ENCODE measurements at places on chromosomes 1 and 21.

DNA sequence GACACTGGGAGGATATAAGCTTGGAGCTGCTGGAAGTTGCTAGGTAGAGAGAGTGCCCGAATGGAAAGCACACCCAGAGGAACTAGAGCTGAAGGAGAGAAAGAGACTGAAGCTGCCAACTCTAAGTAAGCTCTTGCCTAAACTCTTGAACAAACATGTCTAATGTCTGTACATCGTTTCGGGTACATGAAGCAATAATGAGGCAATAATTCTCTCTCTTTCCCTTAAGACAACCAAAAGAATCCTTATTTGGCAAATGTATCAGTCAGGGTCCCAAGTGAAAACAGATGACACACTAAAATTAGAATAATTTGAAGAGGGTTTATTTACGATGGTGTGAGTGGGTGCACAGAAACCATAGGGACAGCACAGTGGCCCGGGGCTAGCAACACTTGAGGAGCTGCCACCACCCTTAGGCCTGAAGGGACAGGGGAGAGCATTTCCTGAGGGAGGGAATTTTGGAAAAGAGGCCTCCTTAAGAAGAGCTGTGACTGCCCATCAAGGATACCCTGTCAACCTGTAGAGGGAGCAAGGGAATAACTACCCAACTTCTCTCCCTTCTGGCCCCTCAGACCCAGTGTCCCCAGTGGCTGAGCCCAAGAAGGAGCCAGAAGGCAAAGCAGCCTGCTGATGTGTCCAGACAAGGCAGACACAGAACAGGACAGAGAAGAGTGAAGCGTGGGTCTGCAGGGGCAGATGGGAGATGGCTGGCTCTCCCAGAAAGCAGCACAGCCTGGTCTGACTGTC, 36.1 kb upstream of the KHDRBS1 start:
- no peak for DNase-seq

DNA sequence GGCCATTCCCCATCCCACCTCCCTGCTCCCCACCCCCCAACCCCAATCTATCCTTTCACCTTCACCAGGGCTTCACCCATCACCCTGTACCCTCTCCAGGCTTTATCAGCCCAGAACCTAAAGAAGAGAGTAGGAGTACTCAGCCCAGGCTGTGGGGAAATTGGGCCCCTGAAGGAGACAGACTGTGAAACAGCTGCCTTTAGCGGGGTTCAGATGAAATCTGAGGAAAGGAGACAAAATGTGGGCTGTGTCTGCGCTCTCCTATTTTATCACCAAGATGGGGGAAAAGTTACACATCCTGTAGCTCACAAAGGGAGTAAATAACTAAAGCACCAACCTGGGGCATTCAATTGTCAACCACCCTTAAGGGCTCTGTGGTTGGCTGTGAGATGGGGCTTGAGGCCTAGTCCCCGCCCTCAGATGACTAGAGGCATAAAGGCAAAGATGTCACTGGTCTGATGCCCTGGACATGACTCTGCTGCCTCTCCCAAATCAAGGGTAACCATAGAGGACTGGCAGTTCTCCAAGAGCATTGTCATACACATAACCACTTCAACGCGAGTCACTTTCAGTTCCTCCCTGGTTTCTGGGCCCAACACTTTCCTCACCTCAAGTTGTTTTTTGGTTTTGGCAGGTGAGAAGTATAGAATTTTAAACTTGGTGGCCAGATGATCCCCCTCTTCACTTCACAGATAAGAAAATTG, 30.0 kb downstream of the SLC27A3 start:
- peak; percentile 84 for DNase-seq

GRCh38 chr1:210061992-210062391, 124.0 kb downstream of the SYT14 start:
- DNase-seq: no peak

GRCh38 chr21:34126269-34126668, 52.9 kb downstream of the MRPS6 start:
- no peak for DNase-seq

DNA sequence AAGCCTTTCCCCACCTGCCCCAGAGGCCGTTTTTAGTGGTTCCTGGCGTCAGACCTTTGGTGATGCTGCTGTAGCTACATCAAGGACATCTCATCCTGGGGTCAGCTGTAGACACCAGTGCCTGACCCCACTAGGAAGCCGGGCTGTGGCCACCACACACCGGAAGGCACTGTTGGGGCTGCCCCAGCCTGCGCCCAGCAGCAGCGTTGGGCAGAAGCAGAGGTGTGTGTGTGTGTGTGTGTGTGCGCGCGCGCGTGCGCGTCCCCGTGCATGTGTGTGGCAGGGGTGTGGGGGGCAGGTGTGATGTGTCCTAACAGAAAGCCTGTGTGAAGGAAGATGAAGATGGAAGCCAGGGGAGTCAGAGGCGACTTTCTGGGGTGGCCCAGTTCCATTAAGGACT, 62.0 kb upstream of the COL6A1 start:
- DNase-seq: no peak
